ENCODE measurements at places on chromosomes 3 and 15.

- DNase-seq: no peak
Measured at GRCh38 chr3:148705314-148705713, 7.6 kb downstream of the AGTR1 start.

DNA sequence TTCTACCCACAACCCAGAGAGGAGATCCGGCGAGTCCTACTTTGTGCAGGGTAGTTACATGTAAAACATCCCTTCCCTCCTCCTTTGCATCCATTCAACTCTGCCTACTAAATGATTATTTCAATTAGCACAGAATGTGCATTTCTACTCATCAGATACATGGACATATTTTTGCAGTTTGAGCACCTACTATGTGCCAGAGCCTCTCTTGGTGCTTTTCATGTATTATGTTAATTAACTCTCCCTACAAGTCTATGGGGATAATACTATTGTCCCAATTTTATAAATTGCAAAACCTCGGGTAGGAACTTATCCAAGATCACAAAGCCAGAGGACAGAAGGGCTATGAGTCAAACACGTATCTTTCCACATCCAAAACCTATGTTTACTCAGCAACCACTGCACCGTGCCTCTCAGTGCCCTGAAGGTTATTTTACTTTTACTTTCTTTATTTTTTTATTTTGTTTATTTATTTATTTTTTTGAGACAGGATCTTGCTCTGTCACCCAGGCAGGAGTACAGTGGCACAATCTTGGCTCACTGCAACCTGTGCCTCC lies 432.8 kb downstream of the MAGI1 start:
- no peak for DNase-seq

DNA sequence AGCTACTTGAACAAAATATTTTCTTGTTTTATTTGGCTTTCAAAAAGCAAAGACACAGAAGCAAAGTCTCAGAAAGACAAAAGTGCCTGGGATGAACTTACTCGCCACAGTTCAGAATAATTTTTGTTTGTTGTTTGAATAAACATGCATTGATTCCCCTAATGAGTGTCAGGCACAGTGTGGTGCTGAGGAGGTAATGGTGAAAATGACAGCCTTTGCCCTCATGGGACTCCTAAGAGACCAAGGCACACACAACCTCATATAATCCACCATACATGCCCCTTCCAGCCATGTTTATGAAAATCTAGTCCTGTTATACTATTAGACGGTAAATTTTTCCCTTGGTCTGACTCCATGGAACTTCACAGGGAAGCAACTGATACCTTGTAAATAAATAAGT lies 2.5 kb downstream of the GOLIM4 start:
- DNase-seq: no peak

DNA sequence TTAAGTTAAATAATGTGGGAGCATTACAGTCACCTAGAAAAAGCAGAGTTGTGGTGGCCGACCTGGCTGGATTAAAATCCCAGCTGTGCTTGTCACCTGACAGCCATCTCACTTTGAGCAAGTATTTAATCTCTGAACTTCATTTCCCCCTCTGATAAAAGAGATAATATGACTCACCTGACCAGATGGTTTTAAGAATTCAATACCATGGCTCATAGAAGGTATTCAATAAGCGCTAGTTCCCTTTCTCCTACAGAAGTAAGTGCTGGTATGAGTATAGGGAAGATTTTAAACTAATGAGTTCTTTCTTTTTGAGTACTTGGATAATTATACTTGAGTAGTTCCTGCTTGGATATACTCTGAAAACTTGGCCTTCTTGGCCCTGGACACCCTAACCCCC lies 325.5 kb downstream of the IL5RA start:
- no peak for DNase-seq

- DNase-seq: peak; percentile 70
Measured at GRCh38 chr3:50616770-50617095, 218 bp upstream of the MAPKAPK3 start.

GRCh38 chr3:195416795-195417194 lies 26.0 kb downstream of the ACAP2 start:
- DNase-seq: no peak

DNA sequence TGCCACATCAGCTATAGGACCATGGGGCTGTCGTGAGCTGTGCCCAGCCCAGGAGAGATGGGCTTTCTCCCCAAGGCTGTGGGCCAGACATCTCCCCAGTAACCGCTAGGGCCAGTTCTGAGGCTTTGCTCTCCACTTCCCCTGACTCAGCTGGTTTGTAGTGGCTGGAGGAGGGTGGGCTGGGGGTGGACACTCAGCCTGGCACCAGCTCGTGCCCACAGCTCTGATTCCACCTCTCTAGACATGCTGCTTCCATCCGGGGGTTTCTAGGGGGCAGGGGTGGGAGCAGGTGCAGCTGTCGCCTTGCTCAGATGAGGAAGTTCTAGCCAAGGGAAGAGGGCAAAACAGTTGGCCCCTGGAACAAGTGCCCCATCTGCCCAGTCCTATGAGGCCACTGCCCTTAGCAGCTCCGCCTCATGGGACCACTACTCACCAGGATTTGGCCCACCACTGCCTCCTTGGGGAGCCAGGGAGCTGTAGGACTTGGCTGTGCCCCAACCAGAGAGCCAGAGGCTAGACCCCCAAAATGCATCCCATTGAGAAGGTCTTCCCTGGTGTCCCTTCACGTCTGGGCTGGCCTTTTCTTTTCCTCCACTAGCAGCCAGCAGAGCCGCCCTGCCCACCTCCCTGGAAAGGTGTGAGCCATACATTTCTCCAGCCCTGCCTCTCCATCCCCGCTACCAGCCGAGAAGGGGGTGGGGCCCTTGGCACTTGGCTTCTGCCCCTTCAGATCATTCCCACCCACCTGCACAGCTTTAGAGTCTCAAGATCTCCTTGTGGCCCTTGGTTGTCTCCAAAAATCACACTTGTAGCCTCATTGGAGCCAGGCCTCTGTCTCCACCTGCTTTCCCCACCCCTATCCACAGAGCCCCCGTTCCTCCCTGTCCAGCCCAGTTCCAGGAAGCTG lies 9.9 kb downstream of the GLYCTK start:
- DNase-seq: no peak
